ENCODE measurements at places on chromosomes 3 and 15. TPM values are rescaled to one million over a fixed set of nuclear protein-coding genes. Genes with fewer than 3 reads are reported as not detected.

DNA sequence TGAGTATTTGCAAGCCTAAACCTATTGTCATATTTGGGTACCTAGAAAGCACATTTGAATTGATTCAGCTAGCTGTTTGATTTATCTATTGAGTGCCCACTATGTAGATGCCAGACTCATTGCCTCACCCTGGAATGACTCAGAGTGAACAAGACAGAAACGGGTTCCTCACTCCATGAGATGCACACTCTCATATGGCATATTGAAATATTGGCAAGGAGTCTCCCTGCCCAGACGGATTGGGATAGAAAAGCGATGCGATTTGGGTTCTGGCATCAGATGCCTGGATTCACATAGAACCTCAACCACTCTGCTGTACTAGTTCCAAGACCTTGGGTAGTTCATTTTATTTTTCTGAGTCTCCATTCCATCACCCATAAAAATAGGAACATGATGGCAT, 22.5 kb downstream of the LRRN1 start:
- DNase-seq, result no peak

The ANKRD28 gene
- polyA plus RNA-seq, result 45.9 TPM

The TMEM207 gene
- polyA plus RNA-seq, result 24.0 TPM

- DNase-seq, result no peak
These were observed 13.6 kb downstream of the KLF15 start for GRCh38 chr3:126343649-126344035.

The ITIH1 gene
- not detected for polyA plus RNA-seq

GRCh38 chr3:123085932-123086627, 19.3 kb downstream of the PDIA5 start:
- DNase-seq, result no peak

The RARB gene
- polyA plus RNA-seq, result 42.5 TPM

DNA sequence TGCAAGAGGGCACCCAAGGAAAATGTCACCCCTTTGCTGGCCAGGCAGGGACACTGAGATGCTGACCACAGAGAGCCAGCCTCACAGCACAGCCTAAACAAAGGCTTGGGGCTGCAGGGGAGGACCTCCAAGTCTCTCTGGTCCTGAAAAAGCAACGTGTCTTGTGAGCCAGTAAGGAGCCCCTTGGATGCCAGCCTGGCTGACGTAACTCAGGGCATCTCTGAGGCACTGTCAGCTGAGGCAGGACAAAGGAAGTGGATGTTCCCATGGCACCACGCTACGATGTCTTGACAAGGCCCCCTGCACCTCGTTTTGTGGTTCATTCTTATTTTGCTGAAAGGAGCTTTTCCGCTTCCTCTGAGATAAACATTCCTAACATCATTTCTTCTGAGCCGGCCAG, 160.7 kb downstream of the OR4M2 start:
- no peak for DNase-seq

DNA sequence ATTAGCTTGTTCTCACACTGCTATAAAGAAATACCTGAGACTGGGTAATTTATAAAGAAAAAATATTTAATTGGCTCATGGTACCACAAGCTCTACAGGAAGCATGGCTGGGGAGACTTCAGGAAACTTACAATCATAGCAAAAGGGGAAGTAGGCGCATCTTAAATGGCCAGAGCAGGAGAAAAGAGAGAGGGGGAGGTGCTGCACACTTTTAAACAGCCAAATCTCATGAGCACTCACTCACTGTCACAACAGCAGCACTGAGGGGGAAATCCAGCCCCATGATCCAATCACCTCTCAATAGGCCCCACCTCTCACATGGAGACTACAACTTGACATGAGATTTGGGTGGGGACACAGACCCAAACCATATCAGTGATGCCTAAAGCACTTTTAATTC, 82.5 kb downstream of the DCLK3 start:
- no peak for DNase-seq

DNA sequence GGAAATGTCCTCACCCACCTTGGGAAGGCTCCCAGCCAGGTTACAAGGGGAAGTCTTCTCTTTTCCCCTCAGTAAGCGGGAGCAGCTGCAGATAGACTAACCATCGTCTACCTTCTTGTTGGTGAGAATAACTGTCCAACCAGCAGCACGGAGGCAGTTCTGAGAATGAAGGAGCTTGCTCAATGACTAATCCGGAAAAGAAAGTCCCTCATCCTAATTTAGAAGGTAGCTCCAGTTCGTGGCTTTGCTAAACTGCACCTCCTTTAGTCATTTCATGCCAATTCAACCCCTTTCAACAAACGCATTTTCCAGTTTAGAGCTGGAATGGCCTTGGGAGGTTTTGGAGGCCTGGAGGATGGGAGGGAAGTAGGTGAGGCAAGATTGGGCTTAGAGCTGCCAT, 527.4 kb upstream of the PROK2 start:
- no peak for DNase-seq

- no peak for DNase-seq
These were observed 28.9 kb downstream of the TLNRD1 start for GRCh38 chr15:81029414-81030300.

- DNase-seq, result no peak
These were observed 13.1 kb downstream of the AP3S2 start for GRCh38 chr15:89880727-89881126.

- no peak for DNase-seq
These were observed 54.5 kb downstream of the PLXNA1 start for GRCh38 chr3:127037418-127037841.

DNA sequence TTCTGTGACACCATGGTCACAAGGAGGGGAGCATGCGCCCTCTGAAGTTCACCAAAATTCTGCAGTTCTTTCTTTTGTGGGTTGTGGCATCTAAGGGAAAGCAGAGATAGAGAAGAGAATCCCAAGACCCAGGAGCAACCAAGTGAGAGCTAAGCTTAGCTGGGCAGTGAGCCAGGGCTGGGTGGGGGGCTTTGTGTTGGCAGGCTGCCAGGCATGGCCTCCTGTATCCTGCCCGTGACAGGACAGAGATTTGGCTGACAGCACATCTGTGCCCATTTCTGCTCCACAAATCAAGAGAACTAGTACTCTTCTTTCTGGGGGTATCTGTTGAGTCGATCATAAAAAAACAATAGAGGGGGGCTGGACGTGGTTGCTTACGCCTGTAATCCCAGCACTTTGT, 66.2 kb downstream of the NMNAT3 start:
- no peak for DNase-seq

The TM4SF1 gene
- polyA plus RNA-seq, result 66.7 TPM

DNA sequence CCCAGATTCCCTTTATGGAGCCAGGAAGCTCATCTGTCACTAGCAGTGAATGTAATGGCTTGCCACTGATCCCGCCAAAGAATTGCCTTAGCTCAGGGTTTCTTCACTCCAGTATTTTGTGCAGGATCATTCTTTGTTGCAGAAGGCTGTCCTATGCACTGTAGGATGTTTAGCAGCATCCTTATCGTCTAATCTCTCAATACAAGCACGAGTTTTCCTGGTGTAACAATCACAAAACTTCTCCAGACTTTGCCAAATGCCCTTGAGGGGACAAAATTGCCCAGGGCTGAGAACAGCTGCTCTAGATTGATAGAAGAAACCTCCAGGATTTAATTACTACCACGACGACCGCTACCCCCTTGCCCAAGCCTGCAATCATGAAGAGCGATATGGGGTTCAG, 6.8 kb upstream of the SHQ1 start:
- no peak for DNase-seq

DNA sequence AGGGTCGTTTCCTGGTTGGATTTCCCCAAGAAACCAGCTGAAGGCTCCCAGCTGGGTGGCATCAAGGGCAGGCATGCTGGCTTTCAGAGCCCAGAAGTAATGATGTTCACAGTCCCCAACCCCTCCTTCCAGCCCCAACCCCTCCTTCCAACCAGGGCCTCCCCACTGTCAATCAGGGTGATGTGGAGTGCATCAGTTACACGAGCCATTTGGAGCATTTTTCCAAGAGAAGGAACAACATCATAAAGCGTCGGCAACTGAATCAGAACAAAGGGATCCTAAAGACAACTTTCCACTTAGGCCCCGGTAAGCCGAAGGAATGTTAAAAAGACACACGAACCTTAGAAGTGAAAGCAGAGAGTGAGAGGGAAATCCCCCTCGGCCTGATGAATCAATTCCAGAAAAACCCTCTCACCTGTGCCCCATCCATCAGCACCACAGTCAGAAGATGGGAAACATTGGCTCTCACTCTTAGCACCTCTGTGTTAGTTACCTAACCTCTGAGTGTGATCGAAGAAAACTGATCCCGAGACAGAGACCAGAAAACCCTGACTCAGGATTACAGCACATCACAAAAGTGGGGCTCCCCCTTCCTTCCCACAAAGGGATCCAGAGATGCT, 101.2 kb upstream of the WNT5A start:
- DNase-seq, result no peak

- DNase-seq, result no peak
These were observed 228.9 kb downstream of the CD47 start for GRCh38 chr3:107861904-107862303.

DNA sequence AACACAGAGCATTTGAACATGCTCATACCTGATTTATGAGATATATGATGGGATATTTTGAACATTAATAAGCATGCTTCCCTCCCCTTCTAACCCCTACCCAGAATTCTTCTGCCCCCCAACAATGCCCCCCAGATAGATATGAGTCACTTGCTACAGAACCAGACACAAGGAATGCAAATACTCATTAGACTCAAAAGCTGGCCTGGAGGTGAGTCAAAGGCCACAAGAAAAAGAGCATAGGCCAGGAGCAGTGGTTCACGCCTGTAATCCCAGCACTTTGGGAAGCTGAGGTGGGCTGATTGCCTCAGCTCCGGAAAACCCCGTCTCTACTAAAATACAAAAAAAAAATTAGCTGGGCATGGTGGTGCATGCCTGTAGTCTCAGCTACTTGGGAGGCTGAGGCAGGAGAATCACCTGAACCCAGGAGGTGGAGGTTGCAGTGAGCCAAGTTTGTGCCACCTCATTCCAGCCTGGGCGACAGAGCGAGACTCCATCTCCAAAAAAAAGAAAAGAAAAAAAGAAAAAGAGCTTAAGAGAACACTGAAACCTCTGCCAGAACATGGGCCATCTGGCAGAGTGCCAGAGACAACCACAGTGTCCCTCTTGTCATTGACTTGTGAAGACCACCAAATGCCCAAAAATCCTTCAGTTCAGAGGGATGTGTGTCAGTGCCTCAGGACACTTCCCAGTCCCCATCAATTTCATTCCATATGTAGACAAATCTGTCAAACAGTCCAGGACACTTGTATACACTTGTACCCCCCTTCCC, 3.9 kb upstream of the SH3GL3 start:
- DNase-seq, result no peak

The ZMYND10 gene
- 3.4 TPM for polyA plus RNA-seq

GRCh38 chr3:33537133-33537532, 96.9 kb upstream of the UBP1 start:
- no peak for DNase-seq

GRCh38 chr3:143192193-143192592, 72.6 kb downstream of the CHST2 start:
- DNase-seq, result no peak

DNA sequence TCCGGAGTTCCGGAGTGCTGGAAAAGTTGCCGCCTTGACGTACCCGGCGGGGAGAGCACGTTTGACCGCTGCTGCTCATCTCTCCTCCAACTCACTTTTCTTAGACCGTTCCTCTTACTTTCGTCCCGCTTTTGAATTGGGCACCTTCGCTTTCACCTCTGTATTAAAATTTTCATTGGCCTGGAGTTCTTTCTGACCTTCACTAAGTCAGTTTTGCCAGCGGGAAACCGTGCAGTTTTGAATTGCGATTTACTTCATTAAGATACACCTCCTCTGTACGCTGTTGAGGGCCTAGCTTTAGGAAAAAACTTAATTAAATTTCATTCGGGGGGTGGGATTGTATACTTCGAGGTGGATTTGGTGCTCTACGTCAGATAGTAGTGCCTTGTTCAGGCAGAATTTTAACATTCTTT, 1.3 kb downstream of the GMPS start:
- no peak for DNase-seq

DNA sequence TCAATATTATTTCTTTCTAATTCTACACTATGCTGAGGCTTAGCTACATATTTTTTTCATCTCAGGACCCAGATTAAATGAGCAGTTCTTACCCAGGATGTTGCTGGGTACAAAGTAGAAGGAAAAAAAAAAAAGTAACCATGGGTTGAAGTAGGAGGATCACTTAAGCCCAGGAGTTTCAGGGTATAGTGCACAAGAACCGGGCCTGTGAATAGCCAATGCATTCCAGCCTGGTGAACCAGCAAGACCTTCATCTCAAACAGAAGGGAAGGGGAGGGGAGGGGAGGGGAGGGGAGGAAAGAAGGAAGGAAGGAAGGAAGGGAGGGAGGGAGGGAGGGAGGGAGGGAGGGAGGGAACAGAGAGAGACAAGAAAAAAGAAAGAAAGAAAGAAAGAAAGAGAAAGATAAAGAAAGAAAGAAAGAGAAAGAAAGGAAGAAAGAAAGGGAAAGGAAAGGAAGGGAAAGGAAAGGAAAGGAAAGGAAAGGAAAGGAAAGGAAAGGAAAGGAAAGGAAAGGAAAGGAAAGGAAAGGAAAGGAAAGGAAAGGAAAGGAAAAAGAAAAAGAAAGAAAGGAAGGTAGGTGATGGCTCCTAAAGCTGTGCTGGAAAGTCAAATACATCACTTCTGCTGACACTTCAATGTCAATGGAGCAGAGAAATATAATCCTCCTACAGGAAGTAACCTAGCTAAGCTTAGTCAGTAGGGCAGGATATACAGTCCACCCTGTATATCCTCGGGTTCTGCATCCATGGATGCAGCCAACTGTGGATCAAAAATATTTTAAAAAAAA, 206.8 kb upstream of the TGFBR2 start:
- DNase-seq, result no peak

DNA sequence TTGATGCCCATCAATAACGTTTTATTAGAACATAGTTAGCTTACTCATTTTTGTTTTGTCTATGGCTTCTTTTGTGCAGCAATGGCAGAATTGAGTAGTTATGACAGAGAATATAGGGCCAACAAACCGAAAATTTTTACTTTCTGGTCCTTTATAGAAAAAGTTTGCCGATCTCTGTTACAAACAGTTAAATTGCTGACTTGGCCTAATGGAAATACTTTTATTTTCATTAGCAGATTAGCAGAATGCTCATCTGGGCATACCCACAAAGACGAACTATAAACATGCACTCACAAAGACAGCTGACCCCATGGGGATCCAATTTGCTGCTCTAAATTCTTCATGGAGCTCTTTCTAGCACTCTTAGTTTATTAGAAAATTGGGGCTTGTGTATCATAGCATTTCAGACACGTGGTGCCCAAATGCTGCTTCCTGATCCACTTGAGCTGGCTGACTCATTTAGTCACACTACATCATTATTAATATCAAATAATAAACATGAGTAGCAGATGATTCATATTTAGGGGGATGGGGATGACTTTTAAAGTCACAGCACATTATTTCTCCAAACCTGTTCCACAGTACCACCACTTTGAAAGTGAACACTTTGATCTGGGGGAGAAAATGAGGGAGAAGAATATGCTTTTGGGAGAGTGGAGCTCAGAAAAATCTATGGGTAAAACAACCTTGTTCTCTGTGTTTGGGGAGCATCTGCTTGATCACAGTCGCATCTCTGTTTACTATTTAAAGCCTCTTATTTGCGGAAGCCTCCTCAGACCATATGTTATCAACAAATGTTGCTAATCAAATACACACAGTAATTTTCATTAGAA, 228.1 kb upstream of the FEZF2 start:
- DNase-seq, result no peak

Data from renal pelvis (tissue), 12 donors.